ENCODE measurements at places on chromosomes 2 and 18. TPM values are rescaled to one million over a fixed set of nuclear protein-coding genes. Genes with fewer than 3 reads are reported as not detected.

The TMEM37 gene
- not detected for total RNA-seq

The DNAJC5G gene
- total RNA-seq = not detected

The ALK gene
- total RNA-seq = 9.6 TPM

The CD8B2 gene
- not detected for total RNA-seq

The SAG gene
- total RNA-seq = not detected

The CRIM1 gene
- 35.7 TPM for total RNA-seq

The GKN1 gene
- not detected for total RNA-seq

The ATP6V1B1 gene
- total RNA-seq = not detected

The CHRND gene
- total RNA-seq = 2.2 TPM

The METAP1D gene
- total RNA-seq = 5.1 TPM

The DOK6 gene
- total RNA-seq = 19.7 TPM

The GPR55 gene
- not detected for total RNA-seq

The CXXC1 gene
- 66.3 TPM for total RNA-seq

The CCL20 gene
- not detected for total RNA-seq

The SKOR2 gene
- total RNA-seq = 6.7 TPM

The C2orf76 gene
- total RNA-seq = 10.4 TPM

All from glutamatergic neuron (in vitro differentiated cells).